ENCODE measurements at places on chromosomes 13 and 19.

DNA sequence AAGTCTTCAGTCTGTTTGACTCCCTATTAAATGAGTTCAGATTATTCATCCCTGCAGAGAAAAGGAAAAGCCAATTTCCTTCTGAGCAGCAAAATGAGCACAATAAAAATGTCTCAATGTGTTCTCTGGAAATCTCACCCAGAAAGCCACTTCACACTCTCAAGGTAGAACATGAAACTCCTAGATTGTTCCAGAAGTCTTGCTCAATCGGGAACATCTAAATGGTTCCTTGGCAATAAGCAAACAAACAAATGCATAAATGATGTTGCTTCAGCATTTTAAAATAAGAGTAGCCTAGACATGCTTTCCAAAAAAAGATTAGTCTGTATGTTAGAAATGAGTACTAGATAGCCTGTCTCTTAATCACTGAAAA is 59.7 kb upstream of the TNFRSF19 start:
- DNase-seq = no peak

DNA sequence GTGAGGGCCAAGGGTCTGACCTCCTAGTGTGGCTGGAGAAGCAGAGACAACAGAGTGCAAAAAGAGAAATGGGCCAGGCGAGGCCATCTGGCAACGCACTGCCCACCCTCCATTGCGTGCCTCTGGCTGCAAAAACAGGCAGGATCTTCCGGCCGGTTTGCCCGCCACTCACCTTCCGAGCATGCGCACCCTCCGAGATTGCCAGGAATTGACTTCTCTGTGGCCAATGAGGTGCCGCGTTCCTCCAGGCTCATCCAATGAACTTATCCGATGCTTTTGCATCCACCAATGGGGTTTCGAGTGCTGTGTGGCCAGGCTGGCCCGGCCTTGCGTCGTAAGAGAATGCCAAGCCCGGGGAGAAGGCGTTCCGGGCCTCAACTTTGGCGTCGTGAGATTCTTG is at the start of gene TEX101:
Gene TEX101, plus strand, starts transcription at position 337 of the 400 bp plus-strand sequence. CDS start 1,030 bp downstream, outside the sequence.
- no peak for DNase-seq

DNA sequence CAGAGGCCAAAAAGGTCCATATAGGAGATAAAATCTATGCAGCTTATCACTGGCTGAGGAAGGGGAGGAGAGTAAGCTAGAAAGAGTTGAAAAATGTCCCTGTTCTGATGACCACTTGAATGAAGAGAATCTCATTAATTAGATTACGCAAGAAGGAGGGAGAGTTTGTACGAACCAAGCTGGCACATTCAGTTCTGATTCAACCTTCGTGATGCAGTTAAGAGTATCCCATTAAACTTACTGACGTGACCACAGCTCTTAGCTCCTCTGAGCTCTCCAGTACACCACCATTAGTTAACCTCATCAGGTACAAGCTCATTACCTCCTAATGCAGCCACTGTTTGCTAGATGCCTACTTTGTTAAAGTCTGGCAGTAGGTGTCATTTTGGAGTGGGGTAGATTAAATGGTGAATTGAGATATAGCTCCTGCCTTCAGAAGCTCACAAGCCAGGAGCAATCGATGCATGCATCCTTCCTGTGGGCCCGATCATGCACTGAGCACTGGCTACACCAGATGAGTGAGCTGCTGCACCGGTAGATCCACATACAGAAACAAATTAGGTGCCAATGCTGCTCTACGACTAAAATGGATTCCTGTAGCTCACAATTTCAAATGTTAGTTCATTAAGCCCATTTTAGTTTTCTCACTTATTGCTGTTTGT is 458.3 kb downstream of the COG6 start:
- no peak for DNase-seq

GRCh38 chr13:37753776-37754175 is 115.8 kb downstream of the TRPC4 start:
- DNase-seq = no peak

DNA sequence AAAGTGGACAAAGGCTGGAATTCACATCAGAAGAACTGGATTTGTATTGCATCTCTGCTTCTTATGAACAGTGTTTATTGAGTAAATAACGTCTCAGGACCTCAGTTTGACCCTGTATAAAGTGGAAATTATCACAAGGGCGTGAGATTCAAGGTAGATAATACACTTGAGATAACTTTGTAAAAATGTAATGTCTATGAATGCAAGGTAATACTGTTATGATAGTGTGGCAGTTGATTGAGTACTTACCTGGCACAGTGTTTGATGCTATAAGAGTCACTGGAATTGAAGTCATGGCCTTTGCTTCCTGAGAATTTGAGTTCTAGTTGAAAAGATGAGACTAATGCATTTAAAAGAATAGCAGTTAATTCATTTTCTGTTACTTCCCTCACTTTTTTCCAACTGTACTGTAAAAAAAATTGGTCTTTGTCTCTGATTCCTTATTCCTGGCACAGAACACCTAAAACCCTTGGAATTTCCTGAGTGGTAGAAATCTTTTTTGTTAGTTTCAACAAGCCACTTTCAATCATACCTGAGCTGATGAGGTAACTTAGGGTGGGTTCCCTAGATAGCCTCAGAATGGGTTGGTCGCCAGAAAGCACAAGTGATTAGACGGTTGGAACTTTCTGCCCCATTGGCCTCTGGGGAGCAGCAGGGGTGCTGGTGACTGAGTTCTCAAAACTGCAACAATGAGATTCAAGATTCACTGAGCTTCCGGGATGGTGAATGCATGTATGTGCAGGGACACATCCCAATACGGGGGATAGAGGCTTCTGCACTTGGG is 6.4 kb upstream of the XPO4 start:
- no peak for DNase-seq

DNA sequence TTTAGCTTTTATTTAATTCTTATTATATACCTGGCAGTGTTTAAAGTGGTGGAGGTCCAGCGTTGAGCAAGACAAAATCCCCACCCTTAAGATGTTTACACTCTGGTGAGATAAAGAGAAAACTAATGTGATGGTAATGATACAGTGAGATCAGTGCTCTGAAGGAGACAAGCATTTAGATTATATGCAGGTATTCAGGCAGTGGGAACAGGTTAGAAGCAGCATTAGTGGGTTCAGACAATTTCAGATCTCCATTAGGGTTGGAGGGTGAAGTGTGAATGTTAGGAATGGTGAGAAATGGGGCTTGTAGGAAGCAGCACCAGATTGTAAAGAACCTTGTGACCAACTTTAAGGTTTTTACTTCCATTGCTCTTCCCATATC is 39.0 kb downstream of the PIBF1 start:
- DNase-seq = no peak

DNA sequence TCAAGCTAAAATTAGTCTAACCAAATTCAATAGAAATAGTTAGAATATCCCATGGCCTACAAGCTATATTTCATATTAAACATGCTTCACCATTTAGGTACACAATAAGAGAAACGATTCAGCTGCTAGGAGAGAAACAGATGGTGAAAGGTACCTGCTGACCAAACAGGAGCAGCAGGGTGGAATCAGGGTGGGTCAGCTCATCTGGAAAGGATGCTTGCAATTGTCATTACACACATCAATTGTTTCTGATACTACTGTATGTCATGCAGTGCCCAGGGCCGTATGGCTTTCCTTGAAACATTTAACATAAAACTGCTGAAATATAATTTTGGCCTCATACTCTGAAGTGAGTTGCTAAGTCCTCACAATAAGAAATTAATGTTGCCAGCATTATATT is 776.0 kb downstream of the DACH1 start:
- DNase-seq = no peak

DNA sequence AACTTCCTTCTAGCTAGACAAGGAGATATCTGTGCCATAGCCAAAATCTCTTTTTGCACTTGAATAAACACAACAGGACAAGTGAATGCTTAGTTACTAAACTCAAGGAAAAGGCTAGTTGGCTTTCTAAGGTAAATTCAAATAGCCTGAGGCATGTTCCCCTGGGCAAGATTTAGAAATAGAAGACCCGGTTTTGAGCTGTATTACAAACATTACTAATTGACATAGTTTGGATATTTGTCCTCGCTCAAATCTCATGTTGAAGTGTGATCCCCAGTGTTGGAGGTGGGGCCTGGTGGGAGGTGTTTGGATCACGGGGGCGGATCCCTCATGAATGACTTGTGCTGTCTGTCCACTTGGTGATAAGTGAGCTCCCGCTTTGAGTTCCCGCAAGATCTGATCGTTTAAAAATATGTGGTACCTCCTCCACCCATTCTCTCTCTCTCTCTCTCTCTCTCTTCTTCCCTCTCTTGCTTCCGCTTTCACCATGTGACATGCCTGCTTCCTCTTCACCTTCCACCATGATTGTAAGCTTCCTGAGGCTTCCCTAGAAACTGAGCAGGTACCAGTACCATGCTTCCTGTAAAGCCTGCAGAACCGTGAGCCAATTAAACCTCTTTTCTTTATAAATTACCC is 3.9 kb upstream of the KBTBD6 start:
- no peak for DNase-seq

DNA sequence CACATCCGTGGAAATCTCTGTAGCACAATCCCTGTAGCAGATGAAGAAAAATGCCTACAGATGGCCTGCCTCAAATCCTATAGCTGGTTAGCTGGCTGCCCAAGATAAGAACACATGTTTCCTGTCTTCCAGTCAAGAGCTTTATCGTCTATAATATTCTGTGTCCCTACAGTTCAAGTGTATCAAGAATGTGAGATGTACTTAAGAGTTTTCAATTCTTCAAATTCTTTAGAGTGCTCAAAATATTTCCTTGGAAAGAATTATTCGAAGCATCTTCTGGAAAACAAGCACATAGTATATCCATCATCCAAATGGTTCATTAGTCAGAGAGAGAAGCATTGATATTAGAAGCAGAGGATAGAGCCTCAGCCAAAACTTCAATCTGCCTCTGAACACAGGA is 239.8 kb downstream of the COG6 start:
- DNase-seq = no peak

GRCh38 chr19:3190470-3190770 is 4.7 kb downstream of the NCLN start:
- DNase-seq = no peak
